NCI-H1105 (cell line): ENCODE measurements at places on chromosomes 11 and 22.

GRCh38 chr22:42077486-42078125, 1.9 kb upstream of the SMDT1 start:
- no peak for DNase-seq

GRCh38 chr11:28903716-28904115, 795.5 kb downstream of the METTL15 start:
- DNase-seq = peak; percentile 19

- DNase-seq = no peak
Observed at GRCh38 chr22:49077586-49077985, 750.1 kb downstream of the BRD1 start.

GRCh38 chr22:18091478-18091877, 13.7 kb downstream of the PEX26 start:
- DNase-seq = no peak

- DNase-seq = peak; percentile 32
Observed at GRCh38 chr11:93958991-93959390, 62.2 kb upstream of the HEPHL1 start.

GRCh38 chr22:46171940-46172339, 21.6 kb downstream of the PPARA start:
- no peak for DNase-seq

GRCh38 chr11:126152586-126152985, 58.9 kb downstream of the RPUSD4 start:
- no peak for DNase-seq

DNA sequence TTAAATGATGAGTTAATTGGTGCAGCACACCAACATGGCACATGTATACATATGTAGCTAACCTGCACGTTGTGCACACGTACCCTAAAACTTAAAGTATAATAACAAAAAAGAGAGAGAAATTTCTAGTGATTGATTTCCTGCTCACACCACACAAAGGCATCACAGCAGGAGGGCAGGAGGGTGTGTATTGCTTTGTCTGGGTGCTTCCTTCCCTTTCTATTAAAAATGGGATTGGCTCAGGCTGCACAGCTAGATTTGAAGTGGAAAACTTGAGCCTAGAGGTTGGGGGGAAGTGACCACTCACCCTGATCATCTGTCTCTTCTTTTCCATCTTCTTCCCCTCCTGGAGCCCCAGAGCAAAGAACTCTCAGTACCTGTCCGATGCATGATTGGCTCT, 944 bp upstream of the SCGB1D2 start:
- DNase-seq = no peak

GRCh38 chr11:2316169-2316962, 14.6 kb downstream of the TSPAN32 start:
- no peak for DNase-seq

DNA sequence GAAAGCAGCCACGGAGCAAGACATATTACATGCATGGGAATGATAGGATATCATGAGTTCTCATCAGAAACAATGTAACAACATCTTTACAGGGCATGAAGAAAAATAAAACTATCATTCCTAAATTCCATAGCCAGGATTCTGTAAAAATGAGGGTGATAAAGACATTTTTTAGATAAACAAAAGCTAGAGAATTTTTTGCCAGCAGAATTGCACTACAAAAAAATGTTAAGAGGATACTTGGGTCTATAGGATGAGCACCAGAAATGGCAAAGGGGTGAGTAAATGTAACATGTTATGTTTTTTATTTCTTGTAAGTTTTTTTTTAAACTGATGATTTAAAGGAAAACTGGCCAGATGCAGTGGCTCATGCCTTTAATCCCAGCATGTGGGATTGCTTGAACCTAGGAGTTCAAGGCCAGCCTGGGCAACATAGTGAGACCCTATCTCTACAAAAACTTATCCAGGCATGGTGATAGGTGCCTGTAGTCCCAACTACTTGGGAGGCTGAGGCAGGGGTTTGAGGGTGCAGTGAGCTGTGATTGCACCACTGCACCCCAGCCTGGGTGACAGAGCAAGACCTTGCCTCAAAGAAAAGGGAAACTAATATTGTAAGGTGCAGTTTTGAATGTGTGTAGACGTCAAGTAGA, 33.2 kb downstream of the TBX1 start:
- no peak for DNase-seq

GRCh38 chr11:70694371-70694770, 296.0 kb downstream of the CTTN start:
- DNase-seq = no peak

DNA sequence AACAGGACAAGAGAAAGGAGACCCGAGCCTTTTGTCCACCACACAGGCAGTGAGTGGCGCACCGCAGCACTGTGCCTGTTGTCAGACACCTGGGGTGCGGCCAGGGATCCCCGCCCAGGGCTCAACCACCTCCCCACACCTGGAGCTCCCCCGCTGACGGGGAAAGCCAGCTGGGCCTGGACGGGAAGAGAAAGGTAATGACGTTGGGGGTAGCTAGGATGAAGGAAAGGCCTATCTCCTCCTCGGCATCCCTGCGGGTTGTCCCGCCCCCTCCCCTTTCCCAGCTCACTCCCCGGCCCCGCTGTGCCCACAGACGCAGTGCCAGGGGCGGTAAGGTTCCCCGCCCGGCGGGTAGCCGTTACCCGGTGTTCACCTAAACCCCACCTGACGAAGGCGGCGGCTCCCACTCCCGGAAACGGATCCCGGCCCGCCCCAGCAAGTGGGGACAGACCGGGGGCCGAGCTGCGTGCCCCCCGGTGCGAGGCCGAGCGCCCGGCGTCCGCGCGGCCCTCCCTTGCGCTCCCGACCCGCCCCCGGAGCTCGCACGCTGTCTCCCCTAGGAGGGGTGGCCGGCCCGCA, 495 bp downstream of the HYOU1 start:
- no peak for DNase-seq

DNA sequence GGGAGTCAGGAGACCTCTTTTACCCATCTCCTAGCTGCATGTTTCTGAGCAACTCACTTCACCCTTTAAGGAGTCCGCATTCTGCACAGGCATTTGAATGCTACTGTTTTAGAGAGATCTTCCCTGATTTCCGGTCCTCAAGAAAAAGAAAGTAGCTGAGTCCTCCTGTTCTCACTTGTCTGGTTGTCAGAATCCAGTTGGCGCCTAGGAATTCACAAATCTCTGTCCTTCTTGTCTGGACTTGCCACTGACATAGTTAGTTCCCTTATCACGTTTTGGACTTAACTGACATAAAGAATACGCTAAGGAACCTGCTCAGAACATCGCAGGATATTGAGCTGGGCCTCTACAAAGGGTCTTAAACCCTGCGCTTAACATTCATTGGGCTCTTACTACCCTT, 61.3 kb upstream of the OR5P2 start:
- no peak for DNase-seq
